NCI-H460 (cell line): ENCODE measurements at places on chromosomes 6 and 20. TPM values are rescaled to one million over a fixed set of nuclear protein-coding genes. Genes with fewer than 3 reads are reported as not detected.

TAAR2 gene
- total RNA-seq, result not detected in 2 replicates

BIRC7 gene
- 0.57 TPM in 1 of 2 replicates, not detected in the other for total RNA-seq

SLC25A27 gene
- total RNA-seq, result 8.8 and 22.6 TPM in 2 replicates

PNLDC1 gene
- not detected in 2 replicates for total RNA-seq

LTA gene
- total RNA-seq, result not detected in 2 replicates

FAM83C gene
- not detected in 2 replicates for total RNA-seq

VNN1 gene
- total RNA-seq, result not detected in 2 replicates

SYCP2L gene
- 12.2 and 13.3 TPM in 2 replicates for total RNA-seq

PARD6B gene
- 6.1 and 6.8 TPM in 2 replicates for total RNA-seq

HLA-DMB gene
- total RNA-seq, result not detected in 2 replicates
